Eye (tissue), 1 donor: ENCODE measurements at places on chromosomes 11 and 22.

- no peak for DNase-seq
Measured at GRCh38 chr11:105296806-105297205, 157.2 kb upstream of the CARD18 start.

GRCh38 chr11:86932924-86933875 is 22.0 kb downstream of the FZD4 start:
- no peak for DNase-seq

DNA sequence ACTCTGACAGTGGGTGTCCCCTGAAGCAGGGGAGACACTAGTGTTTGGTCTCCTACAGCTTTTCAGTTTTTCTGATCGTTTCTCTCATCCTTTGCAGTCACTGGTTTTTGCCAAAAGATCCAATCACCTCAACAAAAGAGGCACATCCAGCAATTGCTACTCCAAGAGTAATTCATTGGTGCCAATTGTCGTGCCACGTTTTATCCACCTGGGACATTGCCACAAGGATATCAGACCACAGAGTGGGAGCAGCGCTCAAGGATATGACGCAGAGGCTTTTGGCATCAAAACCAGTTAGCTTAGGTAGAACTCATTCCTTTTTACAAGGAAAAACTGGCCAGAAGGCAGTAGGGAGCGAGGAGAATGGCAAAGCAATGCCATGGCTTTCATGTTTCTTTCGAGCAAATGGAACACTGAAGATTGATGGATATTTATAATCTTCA is 40.9 kb upstream of the BLID start:
- DNase-seq: no peak

DNA sequence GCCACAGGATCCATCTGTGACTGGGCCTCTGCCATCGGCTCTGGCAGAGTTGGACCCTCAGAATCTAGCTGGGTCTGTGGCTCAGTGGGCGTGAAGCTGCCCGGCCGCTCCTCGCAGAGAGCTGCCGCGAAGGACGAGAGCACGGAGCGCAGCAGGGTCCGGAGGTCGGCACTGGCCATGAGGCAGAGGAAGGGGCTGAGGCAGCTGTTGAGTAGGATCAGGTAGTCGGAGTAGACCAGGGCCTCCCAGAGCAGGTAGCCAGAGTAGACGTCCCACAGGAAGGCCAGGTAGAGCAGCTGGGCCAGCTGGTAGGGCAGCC is 912 bp downstream of the GPR152 start:
- DNase-seq: no peak

DNA sequence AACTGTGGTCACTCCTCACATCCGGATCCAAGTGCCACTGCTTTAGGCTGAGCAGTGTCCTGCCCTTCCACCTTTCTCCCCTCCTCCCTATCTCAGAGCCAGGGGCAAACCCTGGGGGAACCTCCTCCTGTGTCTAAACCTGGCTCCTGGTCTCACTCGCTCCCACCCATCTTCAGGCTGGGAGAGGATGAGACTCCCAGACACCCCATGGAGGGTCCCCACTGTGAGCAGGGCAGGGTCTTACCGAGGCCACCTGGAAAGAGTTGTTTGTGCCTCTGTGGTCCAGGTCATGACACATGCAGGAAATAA is 93.6 kb downstream of the PDE2A start:
- DNase-seq: no peak

GRCh38 chr22:30245985-30246813 is at the start of gene LIF:
Gene LIF, minus strand, starts transcription at chr22:30246759. Its CDS starts 64 bp downstream, at chr22:30246695.
- peak; percentile 74 for DNase-seq

- no peak for DNase-seq
Measured at GRCh38 chr11:124762624-124763155, 600 bp upstream of the ESAM start.

- no peak for DNase-seq
Measured at GRCh38 chr11:64728757-64729365, 5.9 kb upstream of the NRXN2 start.

DNA sequence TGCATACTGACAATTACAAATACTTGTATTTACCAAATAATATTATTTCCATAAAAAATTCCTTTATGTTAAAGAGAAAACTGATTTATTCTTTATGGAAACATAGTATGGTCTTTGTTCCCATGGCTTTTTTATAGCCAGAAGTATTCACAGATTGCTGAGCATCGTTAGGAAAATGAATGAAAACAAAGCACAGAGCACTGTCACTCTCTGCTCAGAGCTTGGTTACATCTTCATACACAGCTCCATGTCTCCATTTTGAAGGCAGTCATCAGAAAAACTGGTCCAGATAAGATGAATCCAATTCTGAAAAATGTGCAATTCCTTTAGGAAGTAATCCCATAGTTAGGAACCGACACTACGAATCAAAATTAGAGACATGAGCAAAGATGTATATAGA is 9.0 kb upstream of the SLC6A5 start:
- DNase-seq: no peak

- DNase-seq: no peak
Measured at GRCh38 chr11:34168642-34169420, 63.4 kb downstream of the NAT10 start.

- no peak for DNase-seq
Measured at GRCh38 chr11:83948200-83948599, 662.0 kb upstream of the CCDC90B start.

DNA sequence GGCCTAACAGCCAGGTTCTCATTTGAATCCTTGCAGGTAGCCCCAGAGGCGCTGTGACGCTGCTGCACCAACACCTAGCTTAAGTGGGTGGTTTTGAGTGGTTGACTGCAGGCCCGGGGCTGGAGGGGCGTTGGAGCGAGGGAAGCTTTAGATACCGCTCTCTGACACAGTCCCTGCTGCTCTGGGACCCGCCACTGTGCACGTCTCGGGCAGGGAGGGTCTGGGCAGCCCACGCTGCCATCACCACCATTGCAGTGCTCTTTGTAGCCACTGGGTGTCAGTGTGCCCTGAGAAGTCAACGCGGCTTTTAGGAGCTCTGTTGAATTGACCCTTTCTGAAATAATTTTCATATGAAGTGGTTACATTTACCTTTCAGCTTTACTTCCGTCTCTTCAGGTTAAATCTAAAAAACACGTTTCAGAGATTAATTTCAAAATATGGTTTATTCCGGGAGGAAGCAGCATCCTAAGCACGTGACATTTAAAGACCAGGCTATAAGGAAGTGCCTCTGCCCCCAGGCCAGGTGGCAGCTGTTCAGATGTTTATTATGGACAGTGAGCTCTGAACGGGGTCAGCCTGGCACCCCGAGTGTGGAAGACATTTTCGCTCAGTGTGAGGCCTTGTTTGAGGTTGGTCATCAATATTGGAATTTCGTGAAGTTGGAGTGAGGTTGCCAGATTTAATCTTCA is 30.9 kb upstream of the PARVB start:
- peak; percentile 90 for DNase-seq

- DNase-seq: no peak
Measured at GRCh38 chr11:128300785-128301184, 286.6 kb downstream of the ETS1 start.

GRCh38 chr11:131584785-131585592 is 214.6 kb downstream of the NTM start:
- DNase-seq: peak; percentile 80

- DNase-seq: no peak
Measured at GRCh38 chr11:65559535-65559934, 1.4 kb upstream of the LTBP3 start.

DNA sequence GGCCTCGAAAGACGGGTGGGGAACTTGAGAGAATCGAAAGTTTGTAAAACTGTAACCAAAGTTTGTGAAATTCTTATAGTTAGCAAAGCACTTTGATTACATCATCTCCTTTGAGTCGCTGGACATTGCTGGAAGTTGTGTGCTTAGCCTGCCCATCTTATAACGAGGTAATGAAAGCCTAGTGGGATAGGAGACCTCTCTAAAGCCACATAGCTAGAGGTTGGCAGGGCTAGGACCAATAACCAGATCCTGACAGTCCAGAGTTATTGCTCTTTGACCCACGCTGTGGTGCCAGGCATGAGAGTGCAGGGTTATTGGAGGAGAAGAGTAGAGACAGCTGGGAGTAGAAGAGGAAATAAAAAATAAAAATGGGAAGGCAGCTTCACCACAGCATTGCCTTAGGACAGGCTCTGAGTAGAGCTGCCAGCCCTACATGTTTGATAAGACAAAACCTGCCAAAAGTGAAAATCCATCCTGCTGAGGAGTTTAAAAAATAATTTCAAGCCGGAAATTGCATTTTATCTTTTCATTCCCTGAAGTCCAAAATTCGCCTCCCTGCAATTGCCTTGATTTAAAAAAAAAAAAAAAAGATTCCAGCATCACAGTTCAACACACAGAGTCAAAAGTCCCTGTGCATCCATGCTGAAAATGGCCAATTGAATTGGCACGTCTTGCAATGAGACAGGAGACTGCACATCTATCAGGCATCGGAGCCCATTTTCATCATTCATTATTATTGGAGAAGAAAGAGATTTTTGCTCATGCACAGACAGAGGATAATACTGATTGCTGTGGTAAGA is 225.5 kb upstream of the POU2AF2 start:
- DNase-seq: peak; percentile 78

- DNase-seq: no peak
Measured at GRCh38 chr11:44450295-44450932, 115.0 kb upstream of the CD82 start.

DNA sequence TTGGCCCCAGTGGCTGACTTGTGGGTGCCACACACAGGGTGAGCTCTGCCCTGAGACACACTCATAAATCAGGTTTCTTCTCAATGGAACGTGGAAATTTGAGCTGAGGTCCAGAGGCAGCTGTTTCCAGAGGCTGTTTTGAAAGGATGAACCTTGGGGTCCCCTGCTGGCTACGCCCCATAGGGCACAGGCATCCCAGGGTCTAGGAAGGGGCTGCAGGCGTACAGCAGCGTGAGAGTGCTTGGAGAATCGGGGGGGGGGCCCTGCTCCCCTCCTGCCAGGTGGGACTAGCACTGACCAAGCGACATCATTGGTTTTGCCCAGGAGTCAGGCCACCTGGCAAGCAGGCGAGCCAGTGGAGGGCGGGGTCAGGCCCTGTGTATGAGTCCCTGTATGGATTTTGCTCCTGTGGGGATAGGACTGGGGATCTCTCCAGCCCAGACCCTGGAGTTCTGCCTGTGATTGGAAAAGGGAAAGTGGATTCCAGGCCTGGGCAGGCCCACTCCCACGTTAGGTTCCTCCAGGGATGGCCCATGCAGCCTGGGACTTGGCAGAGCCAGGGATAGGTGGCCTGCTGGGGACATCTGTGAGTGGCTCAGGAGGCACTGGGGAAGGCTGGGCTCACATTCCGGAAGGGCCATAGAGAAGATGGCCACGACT is 61.0 kb downstream of the FBXO7 start:
- no peak for DNase-seq

GRCh38 chr11:79018371-79018849 is 422.4 kb downstream of the TENM4 start:
- DNase-seq: no peak

DNA sequence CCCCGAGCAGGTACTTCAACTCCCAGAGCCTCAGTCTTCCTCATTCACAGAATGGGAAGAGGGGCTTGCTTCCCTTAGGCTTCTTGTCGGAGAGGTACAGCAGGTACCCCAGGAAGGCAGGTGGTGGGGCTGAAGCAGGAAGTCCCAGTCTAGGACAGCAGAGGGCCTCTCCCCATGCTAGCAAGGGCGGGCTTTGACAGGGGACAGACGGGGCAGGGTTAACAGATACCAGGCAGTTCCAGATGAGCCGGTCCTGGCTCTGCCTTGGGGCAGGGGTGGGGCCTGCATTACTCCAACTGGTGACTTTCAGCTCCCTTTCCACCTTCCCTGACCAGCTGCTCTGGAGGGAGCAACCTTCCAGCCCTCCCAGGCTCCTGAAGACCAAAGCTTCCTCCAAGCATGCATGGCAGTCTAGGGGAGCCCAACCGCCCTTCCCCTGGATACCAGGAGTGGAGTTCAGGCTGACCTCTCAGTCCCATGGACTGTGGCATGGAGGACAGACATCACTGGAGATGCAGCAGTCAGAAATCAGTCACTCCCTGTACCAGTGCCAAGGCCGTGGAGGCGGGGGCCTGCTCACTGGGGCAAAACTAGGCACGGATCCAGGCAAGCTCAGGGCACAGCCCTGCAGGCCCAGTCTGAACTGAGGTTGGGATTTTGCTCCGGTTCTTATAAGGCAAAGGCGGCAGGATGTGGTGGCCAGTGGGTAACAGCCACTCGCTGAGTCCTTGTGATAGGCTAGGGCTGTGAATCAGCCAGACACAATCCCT is 60.5 kb downstream of the NAT10 start:
- DNase-seq: no peak

DNA sequence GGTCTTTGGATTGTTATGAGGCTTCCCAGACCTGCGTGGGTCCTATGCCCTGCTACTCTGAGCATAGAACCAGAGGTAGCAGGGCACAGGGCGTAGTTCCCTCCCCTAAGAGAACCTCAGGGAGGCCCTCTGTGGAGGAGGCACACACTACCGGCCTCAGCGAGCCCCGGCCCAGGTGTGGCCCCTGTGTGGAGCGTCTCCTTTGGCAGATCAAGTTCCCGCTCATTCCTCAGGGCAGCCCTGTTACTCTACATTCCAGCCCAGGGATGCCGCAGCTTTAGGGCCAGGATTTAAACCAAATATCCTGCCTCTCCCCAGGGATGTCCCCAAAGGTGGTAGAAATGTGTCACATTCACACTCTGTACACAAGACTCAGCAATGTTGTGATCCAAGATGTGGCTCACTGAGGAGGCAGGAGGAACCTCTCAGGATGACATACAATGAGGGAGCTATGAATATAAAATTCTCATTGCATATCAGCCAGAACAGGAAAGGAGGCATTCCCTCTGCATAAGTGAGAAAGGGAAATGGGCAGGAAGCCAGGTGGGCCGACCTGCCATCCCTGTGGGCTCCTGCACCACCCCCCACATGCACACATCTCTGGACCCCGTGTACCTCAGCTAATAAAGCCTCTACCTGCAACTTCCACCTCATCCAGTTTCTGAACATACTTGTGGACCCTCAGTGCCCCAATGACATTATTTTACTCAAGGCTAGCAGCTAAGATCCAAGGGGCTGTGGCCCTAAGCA is 131.9 kb upstream of the TEAD1 start:
- no peak for DNase-seq

- DNase-seq: no peak
Measured at GRCh38 chr11:75801362-75802020, 13.5 kb upstream of the UVRAG start.

DNA sequence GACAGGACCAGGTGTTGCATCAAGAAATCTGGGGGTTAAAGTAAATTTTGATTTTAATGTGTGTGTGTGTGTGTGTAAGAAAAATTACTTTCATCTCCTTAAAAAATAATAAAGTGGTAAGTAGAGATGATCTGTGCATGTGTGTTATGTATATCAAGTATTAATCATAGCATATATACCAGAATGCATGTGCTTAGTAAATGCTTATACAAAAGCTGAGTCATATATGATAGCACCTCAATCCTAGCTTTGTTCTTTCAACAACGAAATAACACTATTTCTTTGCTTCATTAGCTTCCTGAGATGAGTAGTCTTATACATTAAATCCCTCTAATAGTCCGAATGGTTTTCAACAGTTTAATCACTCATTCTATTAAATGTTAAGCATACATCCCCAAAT is 899.6 kb upstream of the ANO3 start:
- DNase-seq: no peak

- DNase-seq: no peak
Measured at GRCh38 chr11:47981667-47982404, 1.5 kb downstream of the PTPRJ start.
